Activated CD8-positive, alpha-beta memory T cell treated with anti-CD3 and anti-CD28 coated beads, Interleukin-2, amount 50 U/mL, for 4 hours (primary cell): ENCODE measurements at places on chromosomes 12 and 14.

DNA sequence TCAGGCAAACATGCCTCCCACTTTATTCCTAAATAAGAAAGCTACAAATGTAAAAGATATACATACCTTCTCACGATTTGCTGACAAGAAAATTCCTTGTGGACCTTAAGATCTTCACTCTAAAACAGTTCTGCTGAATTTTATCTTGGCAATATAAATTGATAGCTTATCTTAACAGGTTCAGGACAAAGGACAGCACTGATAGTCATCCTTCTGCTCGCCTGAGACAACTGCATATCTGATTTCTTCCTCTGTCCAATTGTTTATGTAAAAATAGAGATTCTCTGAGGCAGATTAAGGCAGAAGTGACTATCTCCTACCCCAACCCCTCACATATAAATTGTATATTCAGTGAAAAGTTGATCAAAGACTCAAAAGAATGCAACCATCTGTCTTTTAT lies 44.9 kb downstream of the CAPZA3 start:
- no peak for DNase-seq

DNA sequence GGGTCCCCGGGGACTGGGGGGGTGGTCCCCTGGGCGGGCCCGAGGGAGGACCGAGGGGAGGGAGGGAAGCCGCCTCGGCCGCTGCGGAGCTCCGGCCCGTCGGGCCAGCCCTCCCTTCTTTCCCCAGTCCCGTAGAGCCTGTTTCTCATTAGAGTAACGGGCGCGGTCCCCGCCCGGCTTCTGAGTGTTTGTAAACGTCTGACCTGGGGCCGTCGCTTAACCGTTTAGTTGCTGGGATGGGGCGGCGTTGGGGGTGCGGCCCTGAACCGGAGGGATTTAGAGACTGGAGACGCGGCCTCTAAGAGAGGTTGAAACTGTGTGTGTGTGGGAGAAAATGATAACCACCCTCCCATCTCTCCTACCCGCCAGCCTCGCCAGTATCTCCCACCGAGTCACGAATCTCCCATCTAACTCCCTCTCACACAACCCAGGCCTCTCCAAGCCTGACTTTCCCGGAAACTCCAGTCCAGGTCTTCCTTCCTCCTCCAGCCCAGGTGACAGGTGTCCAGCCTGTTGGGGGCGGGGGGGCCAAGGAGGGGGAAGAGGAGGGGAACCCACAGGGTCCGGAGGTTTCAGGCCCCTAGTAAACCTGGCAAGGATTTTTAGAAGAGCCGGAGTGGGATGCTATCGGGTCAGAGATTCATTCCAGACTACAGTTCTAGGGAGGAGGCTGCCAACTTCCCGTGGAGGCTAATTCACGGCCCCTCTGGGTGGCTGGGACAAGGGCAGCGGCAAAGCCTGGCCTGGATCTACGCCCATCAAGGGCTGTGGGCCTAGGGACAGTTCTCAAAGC lies 1.1 kb upstream of the NFATC4 start:
- DNase-seq = no peak

DNA sequence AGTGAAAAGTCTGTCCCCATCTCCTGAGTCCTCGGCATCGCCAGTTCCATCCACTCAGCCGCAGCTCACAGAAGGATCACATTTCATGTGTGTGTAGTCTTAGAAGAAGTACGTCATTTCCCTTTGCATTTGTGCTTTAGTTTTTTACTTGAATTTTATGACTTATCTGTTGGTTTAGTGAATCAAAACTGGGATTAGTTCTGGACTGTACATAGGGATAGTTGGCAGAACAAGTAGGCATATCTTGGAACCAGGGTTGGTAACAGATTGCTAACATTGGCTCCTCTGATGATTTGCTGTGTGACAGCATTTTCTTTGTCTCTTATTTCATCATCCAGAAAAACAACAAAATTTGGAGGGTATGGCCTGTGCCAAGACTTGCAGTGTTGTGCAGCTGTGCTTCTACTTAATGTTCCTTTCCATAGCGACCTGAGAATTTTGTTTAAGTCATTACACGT lies 69.6 kb upstream of the AEBP2 start:
- no peak for DNase-seq

DNA sequence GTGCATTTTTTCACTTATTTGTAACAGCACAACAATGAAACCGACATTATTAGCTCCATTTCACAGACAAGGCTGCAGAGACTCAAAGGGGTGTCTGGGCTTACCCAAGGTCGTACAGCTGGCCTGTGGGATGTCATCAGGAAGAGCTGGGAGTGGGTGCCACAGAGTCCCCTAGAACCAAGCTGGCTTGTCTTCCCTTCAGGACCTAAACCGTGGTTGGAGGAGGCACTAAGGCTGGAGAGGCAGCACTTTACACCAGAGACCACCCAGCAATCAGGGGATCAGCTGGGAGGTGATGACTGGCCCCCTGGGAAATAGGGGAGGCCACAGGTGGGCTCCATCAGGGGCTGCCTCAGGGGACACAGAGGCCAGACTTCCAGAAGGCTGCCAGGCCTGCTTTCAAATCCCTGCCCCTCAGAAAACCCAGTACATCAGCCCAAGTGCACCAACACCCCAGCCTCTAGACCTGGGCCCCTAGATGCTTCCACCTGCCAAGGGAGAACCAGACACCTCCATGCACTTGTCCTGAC lies 28.3 kb downstream of the DIO3 start:
- no peak for DNase-seq

DNA sequence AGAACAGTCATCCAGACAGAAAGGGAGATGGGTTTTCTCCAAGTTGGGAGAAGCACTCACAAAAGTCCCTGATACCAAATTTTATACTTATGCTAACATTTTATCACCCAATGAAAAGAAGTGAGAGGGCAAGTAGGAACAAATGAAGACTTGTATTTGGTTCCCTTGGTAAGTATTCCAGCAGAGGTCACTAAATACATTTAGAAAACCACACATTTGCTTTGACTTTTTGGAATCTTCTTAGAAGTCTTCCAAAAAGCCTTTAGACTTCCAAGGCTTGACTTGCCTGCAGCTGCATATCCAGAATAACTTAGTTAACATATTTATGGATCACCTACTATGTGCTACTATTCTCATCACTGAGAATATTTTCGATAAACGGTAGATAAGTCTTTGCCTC lies 3.1 kb upstream of the GYS2 start:
- no peak for DNase-seq

DNA sequence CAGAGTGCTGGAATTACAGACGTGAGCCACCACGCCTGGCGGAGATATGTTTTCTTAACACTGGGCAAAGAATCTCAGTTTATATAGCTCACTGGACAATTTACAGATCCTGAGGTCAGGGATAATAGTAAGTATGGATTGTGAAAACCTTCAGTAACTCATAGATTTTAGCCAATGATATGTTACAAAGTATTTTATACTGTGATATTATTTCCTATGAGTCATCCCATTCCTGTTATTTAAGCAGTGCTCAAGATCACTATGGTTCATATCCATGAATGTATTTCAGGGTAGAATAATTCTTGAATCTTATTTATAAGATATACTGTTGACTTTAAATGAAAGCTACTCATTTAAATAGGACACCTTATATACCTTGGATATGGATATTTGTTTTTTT lies 107.2 kb downstream of the RAD51B start:
- DNase-seq = no peak

GRCh38 chr12:108468196-108468968 lies 46.7 kb upstream of the FICD start:
- no peak for DNase-seq

- DNase-seq = no peak
These were observed 101.9 kb downstream of the DACT1 start for GRCh38 chr14:58739674-58740073.

GRCh38 chr12:46574847-46575246 lies 202.3 kb upstream of the SLC38A2 start:
- no peak for DNase-seq

DNA sequence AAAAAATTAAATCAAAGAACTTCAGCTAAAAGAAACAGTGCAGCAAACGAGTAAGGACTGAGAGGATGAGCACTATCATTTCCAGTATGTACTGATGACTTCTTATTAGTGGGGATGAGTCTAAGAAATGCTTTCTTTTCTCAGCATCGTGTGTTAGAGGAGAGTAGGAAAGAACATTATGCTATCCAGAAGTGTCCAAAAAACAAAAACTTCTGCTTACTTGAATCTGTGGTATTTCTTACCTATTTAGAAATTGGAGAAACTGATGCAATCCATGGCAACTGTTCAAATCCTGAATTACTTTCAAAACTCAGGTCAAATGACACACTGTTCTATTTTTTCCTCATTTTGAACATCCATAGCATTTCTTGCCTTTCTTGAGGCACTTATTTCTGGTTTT lies 23.7 kb downstream of the ABCD2 start:
- no peak for DNase-seq

GRCh38 chr12:31682136-31682962 lies 22.9 kb downstream of the ETFBKMT start:
- peak; percentile 57 for DNase-seq

GRCh38 chr12:57165741-57166140 lies 18.3 kb upstream of the LRP1-AS start:
- no peak for DNase-seq

DNA sequence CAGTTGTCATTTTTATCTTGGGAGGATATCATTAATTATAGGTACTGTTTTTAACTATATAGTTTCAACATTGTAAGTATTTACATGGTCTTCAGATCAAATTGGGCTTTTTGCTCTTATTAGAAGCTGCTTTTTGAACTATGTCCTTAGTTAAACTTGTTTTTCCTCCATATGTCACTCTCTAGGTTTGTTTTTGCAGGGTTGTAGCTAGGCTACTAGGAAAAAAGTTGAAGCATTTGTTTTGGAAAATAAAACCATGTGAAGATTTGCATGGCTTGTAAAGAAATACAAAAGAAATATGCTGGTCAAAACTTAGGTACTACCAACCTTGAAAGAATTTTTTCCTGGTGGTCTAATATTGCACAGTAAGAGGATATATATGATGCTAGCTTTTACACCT lies 3.4 kb downstream of the ARID2 start:
- no peak for DNase-seq

DNA sequence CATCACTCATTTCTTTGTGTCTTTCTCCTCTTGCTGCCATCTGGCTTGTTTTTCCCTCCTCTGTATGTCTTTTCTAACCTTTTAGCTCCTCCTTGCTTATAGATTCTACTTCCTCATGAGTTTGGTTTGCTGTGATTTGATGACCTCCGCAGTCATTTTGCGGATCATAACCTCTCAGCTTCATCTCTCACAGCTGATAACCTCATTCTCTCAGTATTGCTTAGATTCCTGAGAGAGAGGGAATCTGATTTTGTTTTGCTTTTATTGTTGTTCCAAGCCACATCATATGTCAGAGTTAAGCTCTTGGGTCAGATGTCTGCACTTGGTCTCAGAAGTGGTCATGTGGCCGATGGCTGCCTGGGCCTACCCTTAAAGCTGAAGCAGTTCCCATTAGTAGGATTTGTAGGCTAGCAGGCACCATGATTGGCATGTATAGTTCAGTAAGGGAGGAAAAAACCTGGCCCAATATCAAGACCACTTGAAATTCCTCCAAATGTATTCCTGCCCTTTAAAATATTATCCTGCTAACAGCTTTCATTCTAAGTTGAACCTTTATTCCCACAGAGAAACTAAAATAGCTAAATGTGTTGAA lies 13.5 kb downstream of the ZNF664 start:
- no peak for DNase-seq

- DNase-seq = peak; percentile 53
These were observed 54.5 kb downstream of the VCPKMT start for GRCh38 chr14:50061664-50062437.

DNA sequence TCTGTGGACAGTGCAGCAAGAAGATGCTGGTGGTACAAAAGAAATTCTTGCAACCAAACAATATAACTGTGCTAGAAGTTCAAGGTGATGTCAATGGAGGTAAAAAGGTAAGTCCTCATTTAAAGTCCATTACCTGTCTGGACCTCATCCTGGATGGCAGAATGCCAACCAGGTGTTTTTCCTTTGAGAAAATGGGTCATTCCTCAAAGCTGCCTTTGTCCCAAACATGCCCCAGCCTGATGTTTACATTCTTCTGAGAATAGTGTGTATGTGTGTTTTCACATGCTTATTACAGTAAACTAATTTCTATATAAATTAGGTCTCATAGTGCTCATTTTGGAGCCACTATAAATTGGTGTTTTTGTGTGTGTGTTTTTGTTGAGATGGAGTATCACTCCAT lies 24.9 kb downstream of the ACTR6 start:
- no peak for DNase-seq

- DNase-seq = no peak
These were observed 29.7 kb upstream of the RAB21 start for GRCh38 chr12:71725011-71725410.

DNA sequence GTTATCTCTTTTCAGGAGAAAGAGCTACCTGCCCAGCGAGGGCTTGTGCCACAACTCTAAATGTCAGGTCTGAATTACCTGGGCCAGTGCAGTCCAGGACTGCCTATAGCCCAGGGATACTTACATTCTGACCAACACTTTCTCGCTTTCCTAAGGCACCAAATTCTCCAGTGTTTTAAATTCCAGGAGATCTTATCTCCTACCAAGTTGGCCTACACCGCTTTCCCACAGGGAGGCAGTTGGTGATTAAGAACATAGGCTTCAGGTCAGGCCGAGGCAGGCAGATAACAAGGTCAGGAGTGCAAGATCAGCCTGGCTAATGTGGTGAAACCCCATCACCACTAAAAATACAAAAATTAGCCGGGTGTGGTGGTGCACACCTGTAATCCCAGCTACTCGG lies 41.1 kb downstream of the RPS29 start:
- no peak for DNase-seq

- no peak for DNase-seq
These were observed 205.0 kb downstream of the BMP4 start for GRCh38 chr14:53751650-53752049.

GRCh38 chr12:87363497-87364084 lies 665.6 kb downstream of the C12orf50 start:
- no peak for DNase-seq

- DNase-seq = no peak
These were observed 529 bp downstream of the RPLP0 start for GRCh38 chr12:120200364-120200800.

- no peak for DNase-seq
These were observed 44.0 kb upstream of the HIF1A start for GRCh38 chr14:61651355-61651754.

GRCh38 chr12:67077617-67078016 lies 191.5 kb upstream of the CAND1 start:
- no peak for DNase-seq

- DNase-seq = no peak
These were observed 23.4 kb upstream of the PRPF39 start for GRCh38 chr14:45060551-45060950.

DNA sequence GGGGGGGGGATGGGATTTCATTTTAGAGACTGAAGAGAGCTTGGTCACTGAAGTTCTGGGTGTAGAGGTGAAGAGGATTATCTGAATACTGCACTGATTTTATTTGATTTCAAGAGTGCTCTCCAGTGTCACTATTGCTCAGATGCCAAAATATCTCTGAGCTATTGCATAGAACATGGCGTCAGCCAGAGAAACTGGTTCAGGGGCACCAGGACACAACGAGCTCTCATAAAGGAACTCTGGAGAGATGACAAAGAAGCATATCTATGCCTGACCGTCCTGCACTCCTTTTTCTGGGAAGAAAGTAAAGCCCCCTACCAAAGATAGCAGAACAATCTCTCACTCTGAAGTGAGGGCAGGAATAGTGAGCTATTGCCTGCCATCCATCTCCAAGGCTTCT lies 2.0 kb downstream of the SLC7A8 start:
- no peak for DNase-seq

- DNase-seq = no peak
These were observed 80.4 kb downstream of the SUDS3 start for GRCh38 chr12:118456741-118457140.

- no peak for DNase-seq
These were observed 12.1 kb upstream of the LUM start for GRCh38 chr12:91123236-91123916.
